ELR (cell line): ENCODE measurements at places on chromosomes 3 and 15.

DNA sequence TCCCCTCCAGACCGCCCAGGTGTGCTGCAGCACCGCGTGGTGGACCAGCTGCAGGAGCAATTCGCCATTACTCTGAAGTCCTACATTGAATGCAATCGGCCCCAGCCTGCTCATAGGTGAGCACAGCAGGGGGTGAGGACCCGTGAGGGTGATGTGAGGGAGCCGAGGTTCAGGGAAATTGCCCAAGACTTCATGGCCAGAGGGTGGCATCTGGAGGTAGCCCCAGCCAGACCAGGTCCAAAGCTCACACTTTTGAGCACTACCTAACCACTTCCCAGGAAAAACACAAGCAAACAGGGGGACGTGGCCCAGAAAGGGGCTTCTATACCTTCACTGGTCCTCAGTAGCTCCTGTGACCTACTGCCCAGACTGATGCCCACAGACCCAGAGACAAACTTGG lies 33.8 kb downstream of the NR1I2 start:
- no peak for DNase-seq

- DNase-seq, result peak; percentile 94
Measured at GRCh38 chr3:111859974-111860859, 1.2 kb downstream of the PHLDB2 start.

DNA sequence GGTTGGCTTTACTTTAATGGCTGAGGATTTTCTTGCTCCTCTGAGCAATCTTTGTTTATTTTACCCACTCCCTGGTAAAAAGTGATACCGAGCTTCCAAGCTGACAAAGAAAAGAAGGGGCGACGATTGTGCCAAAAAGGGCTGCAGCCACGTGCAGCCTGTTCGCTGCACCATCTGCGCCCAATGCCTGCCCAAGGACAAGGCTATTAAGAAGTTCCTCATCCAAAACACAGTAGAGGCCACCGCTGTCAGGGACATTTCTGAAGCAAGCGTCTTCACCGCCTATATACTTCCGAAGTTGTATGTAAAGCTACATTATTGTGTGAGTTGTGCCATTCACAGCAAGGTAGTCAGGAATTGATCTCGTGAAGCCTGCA lies 4.4 kb downstream of the ARHGAP31 start:
- no peak for DNase-seq

- no peak for DNase-seq
Measured at GRCh38 chr15:62691008-62691407, 351.5 kb upstream of the TPM1 start.

- DNase-seq, result no peak
Measured at GRCh38 chr15:73442421-73442820, 543 bp upstream of the REC114 start.
